Stimulated activated CD8-positive, alpha-beta memory T cell treated with anti-CD3 and anti-CD28 coated beads, Interleukin-12 subunit alpha, Interleukin-12 subunit beta, amount 100 ng/mL, for 4 hours (primary cell): ENCODE measurements at places on chromosomes 7 and 10.

DNA sequence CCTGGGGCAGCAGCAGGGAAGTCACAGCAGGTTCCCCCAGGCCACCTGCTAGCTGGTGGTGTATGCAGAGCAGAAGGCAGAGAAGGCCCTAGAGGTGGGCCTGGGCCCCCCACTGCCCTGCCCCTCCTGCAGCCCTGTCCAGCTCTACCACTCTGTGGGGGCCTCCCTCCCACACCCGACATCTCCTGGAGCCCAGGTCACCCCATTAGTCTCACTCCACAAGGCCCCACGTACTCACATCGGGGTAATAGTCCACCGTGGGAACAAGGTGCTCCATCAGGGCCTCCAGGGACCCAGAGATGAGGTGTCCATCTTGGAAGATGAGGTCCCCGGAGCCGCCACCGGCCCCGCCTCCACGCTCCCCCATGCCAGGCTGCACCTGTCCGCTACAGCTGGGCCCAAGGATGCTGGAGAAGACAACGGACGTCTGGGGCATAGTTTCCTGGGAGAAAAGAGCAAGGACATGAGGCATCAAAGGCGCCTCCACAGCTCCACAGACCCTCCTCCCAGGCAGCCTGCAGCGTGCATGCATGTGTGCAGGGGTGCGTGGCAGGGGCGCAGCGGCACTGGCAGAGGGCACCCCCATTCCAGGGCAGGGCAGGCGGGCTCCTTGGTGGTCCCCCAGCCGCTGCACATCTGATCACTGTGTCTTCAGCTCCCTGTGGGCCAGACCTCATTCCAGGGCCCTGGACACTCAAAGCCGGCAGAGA, 61.0 kb downstream of the RASGEF1A start:
- DNase-seq, result no peak

GRCh38 chr10:52679117-52679516, 93.5 kb downstream of the MBL2 start:
- no peak for DNase-seq

DNA sequence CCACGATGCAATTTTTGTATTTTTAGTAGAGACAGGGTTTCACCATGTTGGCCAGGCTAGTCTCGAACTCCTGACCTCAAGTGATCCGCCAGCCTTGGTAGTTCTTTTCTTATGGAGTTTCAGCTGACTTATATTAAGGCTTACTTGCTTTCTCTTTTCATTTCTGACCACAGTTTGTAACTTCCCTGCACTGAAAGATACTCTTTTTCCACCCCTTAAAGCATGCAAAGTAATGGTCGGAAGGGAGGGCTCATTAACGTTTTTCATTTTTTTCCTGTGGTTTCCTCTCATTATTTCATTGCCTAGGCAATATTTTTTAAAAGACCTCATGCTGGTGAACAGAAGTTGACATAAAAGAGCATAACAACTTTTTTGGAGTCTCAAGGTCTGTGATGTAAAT, 27.0 kb downstream of the ADRB1 start:
- no peak for DNase-seq

DNA sequence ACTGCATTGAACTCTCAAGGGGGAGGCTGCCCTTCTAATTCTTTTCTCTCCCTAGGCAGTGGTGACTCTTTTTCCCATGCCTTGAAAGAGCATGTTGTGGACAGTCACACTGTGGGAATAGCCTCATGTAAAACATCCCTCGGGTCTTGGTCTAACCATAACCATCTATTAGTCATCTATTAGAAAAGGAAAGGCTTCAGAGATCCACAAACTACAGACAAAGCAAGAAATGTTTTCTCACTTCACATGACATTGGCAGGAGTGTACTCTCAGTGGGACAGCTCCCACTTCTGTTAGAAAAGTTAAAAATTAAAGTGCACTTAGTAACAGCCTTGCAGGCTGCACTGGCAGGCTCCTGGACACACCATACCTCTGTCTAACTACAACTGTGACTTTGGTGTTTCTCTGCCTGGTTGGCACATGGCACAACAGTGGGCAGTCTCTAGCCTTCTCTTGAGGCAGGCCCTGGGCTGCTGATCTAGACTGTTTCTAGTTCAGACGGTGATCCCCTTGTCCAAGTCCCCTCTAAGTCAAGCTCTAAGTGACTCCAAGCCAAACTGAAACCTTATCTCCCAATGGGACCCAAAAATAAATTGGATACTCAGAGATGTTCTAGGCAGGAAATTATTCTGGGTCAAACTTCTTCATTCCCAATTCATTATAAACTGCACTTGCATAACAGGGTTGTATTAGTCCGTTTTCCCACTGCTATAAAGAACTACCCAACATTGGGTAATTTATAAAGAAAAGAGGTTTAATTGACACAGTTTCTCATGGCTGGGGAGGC, 57.9 kb upstream of the ITGB1 start:
- no peak for DNase-seq

DNA sequence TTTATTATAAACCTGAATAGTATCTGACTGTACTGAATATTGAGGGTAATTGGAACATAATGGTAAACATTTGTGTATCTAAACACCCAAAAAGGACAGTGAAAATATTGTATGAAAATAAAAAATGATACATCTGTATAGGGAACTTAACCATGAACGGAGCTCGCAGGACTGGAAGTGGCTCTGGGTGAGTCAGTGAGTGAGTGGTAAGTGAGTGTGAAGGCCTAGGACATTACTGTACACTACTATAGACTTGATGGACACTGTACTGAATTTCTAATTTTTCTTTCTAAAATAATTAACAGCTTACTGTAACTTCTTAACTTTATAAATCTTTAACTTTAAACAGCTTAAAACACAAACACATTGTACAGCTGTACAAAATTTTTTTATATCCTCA, 454.5 kb upstream of the FZD8 start:
- DNase-seq, result no peak

DNA sequence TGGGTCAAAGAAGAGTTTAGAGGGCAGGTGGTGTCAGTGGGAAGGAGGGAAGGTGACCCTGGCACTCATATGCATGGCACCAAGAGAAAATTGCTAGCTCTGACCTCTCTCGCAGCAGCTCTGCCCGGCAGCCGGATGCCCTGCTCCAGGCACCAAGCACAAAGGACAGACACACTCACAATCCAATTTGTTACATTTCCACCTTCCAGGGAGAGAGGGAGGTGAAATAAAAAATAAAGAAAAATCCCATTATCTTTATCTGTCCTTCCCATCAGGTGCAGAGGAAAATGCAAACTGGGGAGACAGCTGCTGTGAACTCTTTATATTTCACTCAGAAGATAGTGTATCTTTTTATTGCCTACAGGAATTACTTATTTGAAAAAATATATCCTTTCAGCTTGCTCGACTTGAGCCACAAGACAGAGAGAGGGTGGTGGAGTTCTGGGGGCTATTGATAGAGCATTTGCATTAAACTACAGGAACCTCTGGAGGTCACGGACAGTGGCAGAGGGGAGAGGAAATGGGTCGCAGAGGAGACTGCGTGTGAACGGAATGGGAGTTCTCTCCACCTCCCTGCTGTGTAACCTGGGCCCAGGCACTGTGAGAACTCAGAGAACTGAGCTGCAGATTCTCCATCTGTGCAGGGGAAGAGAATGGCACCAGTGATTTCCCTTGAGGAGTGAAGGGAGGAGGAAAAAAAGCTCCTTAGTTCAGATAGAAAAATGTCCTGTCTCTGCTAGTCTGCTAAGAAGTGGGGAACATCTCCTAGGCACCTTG, 421.4 kb downstream of the PLXNA4 start:
- DNase-seq, result no peak

DNA sequence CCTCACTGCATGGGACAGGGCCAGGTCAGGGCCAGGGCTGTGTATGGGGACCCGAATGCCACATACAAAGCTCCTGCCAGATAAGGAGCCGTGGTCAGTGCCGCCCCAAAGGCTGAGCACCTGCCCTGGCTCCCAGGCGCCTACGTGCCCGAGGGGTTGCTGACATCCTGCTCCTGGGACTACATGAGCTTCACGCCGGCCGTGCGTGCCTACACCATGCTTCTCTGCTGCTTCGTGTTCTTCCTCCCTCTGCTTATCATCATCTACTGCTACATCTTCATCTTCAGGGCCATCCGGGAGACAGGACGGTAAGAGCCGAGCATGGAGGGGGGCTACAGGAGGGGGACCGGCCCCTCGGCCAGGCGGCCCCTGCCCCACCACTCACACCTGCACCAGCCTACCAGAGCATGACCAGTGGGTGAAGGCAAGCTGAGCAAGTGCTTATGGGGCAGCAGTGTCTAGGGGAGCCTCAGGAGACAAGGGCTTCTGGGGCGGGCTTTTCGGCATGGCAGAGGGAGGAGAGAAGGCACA, 4.9 kb downstream of the OPN4 start:
- DNase-seq, result no peak

DNA sequence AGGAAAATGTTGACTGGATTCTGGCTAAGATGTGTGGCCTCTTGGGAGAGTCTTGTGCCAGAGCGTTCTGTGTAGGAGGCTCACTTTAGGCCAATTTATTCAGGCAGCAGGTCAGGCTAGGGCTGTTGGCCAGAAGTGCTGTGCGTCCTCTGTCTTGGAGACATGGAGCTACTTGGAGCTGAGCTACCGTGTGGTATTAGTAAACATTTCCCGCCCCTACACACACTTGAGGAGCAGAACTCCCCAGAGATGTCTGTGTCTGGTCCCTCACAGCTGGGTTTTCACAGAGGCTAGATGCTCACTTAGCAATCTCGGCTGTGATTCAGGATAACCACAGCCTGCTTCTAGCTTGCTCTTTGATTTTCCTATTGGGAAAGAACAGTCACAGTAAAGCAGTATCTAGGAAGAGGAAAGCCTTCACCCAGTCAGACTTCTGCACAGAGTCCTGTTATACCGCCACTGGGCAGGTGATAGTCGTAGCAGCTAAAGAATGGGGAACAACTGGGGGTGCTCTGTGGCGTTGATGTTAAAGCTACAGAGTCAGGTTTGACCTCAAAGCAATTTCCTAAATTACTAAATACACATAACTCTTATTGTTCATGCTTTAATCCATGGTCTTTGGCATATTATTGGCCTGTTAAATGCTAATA, 86.7 kb downstream of the MDFIC start:
- no peak for DNase-seq

DNA sequence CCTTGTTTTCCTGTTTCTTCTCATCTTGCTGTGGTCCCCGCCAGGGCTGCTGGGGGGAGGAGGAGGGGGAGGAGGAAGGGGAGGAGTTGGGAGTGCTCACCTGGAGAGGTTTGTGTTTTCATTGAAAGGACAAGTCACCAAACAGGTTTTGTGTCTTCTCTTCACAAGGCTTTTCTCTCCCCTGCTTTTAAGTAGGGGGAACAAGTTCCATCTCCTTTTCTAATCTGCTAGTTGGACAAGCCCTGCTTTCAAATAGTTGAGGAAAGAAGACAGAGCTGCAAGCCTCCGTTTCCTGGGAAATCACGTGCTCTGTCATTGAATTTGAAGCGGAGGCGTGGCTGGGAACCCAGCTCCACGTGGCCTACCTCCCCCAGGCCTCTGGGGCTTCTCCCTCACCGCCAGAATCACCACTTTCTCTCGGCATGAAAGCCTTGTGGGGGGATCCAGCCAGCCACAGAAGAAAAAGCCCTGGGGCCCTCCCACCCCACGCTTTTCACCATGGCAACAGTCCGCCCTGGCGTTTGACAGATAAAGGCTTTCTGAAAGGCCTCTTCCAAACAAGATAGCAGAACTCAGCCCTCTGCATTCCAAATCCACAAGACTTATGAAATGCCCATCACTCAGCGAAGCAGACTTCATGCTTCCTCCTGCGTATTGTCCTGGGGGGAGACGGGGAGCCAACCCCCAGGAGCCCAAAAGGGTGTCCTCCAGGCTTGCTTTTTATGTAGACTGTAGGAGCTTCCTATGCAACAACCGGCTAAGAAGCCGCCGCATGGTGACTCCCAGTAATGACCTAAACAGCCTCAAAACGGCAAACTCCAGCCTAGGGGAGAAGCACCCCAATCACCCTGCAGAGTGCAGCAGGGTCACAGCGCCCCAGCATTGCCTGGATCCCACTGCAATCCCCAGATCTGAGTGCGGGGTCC, 51.7 kb downstream of the PROSER2 start:
- DNase-seq, result peak; percentile 16

DNA sequence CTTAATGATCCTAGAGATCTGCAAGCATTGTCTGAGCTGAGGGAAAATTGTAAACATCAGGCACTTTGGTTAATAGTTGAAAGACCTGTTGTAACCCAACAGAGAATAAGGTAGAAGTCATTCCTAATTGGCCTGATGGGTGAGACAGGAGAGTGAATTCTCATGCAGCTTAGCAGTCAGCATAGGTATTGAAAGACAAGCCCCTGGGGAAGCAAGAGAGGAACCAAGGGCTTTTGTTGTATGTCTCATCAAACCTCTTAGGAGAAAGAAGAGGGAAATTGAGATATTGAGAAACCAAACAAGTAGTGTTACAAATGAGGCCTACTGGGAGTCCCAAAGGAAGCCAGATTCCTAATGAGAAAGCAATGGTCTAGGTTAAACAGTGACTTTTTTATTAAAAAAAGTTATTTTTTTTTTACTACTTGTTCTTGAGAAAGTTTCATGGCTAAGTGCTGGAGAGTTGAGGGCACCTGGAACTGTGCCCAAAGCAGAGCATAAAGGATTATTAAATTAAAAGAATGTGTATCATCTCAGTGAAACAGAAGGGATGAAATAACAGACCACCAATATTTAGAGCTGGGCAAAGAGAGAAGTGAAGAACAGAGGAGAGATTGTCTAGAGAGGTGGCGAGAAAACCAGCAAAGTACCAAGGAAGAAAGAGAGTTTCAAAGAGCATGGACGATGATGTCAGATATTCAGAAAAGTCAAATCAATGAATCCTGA, 168.9 kb downstream of the CDK14 start:
- DNase-seq, result no peak

DNA sequence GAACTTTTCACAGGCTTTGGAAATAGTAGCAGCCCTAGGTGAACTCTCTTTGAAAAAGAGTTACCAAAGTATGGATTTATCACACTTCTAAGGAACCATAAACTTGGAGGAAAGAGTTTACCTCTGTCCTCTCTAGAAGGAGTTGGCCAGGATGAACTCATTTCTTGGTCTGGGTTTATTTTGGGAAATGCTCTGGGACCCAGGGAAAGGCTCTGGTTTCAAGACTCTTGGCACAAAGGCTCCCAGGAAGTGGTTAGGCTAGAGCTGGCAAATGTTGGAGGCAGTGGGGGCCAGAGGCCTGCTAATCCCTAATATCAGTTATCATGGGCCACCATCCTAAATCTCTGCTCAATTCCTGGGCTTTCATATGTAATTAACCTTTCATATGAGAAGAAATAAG, 36.3 kb upstream of the CDK6 start:
- DNase-seq, result no peak

- DNase-seq, result no peak
Measured at GRCh38 chr10:21626457-21627161, 92.6 kb downstream of the MLLT10 start.

- no peak for DNase-seq
Measured at GRCh38 chr7:139265673-139266072, 34.6 kb downstream of the UBN2 start.
